ENCODE measurements at places on chromosomes 11 and 22.

DNA sequence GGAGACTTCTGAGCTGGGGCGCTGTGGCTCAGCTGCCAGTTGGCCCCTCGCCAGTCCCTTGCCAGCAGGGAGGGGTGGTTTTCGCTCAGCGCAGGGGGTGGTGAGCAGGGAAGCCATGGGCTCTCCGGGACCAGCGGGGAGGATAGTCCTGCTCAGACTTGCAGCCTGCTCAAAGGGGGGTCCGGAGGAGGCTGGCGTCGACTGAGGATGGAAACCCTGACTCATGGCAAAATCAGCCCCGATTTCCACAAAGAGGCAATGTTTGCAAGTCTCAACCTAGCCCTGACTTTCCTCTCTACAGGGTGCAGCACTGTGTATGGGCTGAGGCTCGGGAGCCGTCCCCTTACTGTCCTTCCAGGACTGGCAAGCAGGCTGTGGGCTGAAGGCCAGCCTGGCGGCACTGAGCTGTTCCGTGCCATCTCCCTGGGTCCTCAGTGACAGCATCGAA lies 35.1 kb downstream of the FBLN1 start:
- DNase-seq = no peak

DNA sequence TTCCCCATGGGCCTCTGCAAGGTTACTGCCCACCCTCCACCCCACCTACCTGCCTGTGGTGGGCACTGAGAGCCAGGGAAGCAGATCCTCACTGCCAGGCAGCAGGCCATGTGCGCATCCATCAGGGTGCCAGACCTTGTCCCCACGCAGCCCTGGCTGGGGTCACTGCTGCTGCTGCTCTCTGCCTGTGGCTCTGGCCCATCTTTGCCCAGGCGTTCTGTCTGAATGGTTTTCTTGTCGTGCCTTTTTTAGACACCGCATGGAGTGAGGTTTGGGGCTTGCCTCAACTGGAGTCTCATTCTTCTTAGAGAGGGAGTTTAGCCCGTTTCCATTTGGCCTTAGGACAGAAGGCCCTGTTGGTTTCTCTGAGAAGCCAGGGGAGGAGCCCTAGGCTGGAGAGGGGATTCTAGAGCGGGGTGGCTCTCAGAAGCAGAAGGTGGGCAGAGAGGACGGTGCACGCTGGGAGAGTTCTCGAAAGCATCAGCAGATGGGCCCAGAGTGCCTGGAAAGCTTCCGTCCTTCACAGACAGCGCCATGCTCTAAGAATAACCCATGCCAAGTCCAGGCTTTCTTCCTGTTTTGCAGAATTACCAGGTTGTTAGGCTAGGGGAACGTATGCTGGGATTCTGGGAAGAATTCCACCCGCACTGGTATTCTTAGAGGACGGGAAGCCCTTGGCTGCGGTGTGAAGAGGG lies 8.1 kb downstream of the TANGO2 start:
- no peak for DNase-seq

- DNase-seq = no peak
Measured at GRCh38 chr11:96238563-96239135, 104.3 kb downstream of the MAML2 start.

DNA sequence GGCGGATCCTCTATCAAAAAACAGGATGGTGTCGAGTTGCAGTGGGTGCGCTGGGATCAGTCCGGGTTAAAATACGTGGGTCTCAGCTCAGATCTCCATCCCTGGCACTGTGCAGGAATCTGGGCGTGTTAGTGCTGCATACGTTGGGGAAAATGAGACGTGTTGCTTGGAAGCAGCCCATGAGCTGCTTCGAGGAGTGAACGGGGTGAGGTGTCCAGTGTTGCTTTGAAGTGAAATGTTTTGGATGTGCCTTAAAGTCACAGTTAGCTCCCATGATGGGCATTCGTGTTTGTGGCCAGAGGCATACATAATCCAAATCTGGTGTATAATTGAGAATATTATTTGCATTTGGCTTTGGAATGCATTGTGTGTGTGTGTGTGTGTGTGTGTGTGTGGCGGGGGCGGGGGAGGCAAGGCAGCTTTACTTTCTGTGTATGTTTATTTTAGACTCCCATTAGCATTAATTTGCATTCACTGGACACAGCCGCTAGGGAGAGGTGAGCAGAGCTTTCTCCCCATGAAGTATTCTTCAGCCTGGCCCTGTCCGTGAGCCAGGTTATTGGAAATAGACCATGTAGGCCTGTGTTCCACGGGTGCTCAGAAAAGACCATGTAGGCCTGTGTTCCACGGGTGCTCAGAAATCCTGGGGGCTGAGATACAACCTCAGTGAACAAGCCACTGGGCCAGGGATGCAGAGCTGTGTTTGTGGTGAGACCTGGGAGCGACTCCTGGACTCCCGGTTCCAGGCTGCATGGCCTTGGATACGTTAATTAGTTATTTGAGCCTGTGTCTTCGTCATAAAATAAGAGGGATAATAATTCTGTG lies 134.6 kb downstream of the ST3GAL4 start:
- no peak for DNase-seq

DNA sequence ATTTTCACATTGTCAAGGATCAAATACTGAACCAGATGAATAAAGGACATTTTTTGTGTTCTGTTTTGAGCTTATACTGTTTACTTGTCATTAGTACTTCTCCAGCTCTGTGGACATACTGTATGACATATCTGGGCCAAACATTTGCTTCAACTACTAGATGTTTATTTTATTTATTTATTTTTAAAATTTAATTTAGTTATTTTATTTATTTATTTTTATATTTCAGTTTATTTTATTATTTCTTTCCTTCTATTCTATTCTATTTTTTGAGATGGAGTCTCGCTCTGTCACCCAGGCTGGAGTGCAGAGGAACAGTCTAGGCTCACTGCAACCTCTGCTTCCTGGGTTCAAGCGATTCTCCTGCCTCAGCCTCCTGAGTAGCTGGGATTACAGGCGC lies 37.0 kb downstream of the HORMAD2 start:
- DNase-seq = no peak

DNA sequence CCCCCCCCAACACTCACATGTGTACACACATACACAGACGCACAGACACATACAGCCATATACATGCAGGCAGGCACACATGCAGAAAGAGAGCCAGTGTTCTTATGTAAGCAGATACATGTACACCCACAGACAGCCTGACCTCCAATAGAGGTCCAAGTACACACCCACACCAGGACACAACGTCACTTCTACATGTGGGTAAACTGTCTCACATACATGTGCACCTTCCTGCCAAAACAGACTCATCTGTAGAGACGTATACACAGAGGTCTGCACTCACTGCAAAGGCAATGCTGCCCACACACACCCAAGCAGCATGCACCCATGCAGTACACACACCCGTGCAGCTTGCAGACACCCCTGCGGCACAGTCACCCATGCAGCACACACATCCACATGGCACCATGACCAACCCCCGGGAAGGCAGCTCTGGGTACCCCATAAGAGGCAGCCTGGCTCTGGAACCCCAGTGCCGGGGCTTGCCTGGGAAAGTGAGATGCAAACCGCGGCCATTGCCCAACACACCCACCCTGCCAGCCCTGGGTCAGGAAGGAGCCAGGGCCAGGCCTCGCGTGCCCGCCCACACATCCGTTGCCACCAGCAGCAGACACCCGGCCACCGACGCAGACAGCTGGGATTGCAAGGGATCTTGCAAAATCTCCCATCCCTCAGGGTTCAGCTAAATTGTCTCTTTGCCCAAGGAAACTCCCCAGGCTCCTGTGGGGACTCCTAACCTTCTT lies 10.1 kb downstream of the CASTOR1 start:
- DNase-seq = no peak

- no peak for DNase-seq
Measured at GRCh38 chr11:72305077-72305476, 61.1 kb upstream of the PHOX2A start.

DNA sequence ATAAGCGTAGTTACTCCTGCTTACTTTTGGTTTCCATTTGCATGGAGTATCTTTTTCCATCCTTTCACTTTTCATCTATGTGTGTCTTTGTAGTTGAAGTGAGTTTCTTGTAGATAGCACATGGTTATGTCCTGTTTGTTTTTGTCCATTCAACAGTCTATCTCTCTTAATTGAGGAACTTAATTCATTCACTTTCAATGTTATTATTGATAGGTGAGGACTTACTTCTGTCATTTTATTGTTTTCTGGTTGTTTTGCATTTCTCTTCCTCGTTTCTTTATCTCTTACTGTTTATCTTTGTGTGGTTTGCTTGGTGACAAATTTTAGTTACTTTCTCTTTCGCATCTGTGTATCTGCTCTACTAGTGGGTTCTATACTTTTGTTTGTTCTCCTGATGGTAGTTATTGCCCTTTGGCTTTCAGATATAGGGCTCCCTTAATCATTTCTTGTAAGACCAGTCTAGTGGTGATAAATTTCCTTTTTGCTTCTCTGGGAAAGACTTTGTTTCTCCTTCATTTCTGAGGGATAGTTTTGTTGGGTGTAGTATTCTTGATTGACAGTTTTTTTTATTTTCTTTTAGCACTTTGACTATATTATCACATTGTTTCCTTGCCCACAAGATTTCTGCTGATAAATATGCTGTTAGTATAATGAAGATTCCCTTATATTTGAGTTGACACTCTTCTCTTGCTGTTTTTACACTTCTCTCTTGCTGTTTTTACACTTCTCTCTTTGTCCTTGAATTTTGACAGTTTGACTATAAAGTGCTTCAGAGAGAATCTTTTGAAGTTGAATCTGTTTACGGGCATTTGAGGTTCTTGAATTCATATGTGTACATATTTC lies 9.0 kb upstream of the RAG1 start:
- DNase-seq = no peak

DNA sequence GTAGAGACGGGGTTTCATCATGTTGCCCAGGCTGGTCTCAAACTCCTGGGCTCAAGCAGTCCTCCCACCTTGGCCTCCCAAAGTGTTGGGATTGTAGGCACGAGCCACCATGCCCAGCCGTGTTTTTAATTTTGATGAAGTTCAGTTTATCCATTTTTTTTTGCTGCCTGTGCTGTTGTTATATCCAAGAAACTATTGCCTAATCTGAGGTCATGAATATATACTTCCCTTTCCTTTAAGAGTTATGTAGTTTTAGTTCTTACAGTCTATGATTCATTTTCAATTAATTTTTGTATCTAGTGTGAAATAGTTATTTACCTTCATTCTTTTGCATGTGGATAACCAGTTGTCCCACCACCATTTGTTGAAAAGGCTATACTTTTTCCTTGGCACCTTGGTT lies 50.3 kb upstream of the SORL1-AS1 start:
- no peak for DNase-seq

DNA sequence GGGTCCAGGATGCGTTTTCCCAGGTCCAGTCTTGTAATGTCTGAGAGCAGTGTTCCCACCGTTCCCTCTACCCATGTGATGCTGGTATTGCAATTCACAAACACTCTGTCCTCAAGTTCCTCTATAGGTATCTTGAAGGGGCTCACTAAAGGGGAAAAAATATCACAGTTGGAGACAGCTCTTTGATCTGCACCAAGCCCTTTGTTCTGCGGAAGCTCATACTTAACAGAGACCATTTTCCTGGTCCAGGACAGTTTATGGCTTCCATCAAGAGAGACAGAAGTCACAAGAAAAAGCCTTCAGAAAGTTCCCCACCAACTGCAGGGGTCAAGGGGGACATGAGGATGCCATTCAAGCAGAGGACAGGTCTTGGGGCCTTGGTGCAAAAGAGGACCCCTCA lies 2.1 kb downstream of the CD3D start:
- no peak for DNase-seq

GRCh38 chr22:39777716-39778454 lies 115.7 kb downstream of the ENTHD1 start:
- DNase-seq = no peak

DNA sequence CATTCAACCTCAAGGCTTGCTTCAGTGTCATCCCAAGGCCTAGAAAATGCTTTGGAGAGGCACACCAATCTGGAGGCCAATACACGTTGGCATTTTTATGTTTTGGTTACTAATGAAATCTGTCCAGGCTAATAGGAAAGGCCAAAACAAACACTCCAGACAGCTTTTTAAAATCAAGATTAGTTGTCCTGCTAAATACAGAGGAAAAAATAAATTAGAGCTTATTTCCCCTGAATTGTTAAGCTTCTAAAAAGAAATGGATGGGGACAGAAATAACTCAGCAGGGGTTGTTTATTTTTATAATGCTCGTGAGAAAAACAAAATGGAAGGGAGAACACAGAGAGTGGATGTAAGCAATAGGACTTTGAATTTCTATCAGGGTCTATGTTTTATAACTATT lies 438.5 kb upstream of the LRRC4C start:
- no peak for DNase-seq

DNA sequence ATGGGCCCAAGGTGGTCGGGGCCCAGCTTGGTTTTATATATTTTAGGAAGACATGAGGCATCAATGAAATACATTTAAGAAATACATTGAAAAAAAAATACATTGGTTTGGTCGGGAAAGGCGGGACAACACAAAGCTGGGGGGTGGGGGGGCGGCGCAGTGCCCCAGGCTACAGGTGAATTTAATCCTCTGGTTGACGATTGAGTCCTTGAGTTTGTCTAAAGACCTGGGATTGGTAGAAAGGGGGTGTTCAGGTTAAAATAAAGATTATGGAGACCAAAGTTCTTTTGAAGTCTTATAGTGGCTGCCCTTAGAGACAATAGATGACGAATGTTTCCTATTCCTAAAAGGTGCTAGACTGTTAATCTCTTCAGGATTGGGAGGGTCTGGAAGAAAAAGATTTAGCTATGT lies 3.1 kb downstream of the IFITM1 start:
- no peak for DNase-seq

All from stimulated activated naive CD8-positive, alpha-beta T cell treated with anti-CD3 and anti-CD28 coated beads, Interleukin-15, Interleukin-2, amounts not matched to agents 100 U/mL and 50 U/mL, for 24 hours (primary cell).